Keratinocyte (primary cell): ENCODE measurements at places on chromosomes 1 and 21.
A peak's percentile ranks its signal among the peaks of the same experiment; 100 is the strongest.

GRCh38 chr1:244369256-244370057 is 82.3 kb downstream of the ADSS2 start:
- DNase-seq = peak; percentile 30

DNA sequence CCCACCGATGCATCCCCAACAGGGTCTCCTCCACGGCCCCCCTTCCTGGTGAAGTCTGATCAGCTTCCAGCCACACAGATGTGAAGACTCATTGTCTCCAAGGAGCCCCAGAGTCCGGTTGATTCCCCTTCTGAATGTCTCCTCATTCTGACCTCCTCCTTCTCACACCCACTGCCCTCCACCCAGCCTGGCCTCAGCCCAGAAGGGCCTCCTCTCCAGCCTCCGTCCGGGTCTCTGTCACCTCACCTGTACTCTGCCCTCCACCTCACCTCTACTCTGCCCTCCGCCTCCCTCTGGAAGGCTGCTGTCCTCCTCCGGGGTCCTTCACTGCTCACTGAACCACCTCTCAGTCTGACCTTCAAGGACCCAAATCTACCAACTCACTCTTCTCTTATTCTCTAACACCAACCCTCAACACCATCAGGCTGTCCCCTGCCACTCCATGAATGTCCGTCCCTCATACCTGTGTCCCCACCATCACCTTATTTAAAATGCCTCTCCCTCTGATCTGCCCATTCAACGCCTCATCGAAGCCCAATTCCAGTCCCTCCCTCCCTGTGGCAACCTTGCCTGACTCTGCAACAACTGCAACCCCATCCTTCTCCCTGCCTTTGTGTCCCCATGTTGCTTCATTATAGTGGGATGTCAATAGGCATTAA is 201.2 kb downstream of the TOMM20 start:
- no peak for DNase-seq

GRCh38 chr1:195788721-195789120 is 819.5 kb downstream of the KCNT2 start:
- DNase-seq = no peak

- DNase-seq = no peak
These were observed 1560.3 kb downstream of the MRPL39 start for GRCh38 chr21:24046829-24047443.

DNA sequence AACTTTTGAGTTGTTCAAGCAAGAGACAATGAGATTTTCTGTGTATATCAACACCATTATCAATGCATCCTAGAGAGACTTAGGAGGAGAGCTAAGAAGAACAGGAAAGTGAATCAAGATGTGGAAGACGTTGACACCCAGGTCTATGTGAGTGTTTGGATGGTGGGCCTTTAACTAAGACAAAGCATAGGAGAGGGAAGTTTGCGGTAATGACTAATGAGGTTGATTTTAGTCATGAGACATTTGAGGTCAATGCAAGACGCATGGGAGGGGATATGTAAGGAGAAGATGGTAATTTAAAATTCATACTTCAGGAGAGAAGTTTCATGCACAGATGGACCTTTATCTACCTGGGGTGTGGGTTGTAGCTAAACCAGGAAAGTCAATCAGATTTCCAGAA is 269.6 kb downstream of the VAV3 start:
- no peak for DNase-seq

- DNase-seq = no peak
These were observed 30.1 kb downstream of the SLC1A7 start for GRCh38 chr1:53112271-53112774.

DNA sequence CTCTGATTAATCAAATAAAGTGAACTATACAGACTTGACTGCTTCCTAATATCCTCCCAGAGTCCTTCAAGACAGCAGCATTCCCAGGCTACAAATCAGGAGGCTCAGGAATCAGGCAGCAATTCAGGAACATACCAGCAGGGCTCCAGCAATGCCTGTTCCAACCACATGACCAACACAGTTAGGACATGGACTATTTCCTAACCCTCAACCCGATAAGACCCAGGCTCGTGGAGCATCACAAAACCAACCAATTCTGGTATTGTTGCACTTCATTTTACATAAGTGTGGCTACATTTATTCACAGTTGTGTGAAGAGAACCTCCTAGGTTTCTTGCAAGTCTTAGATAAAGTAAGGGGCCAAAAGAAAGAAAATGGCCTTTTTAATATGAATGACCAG is 546.2 kb upstream of the ADGRL2 start:
- no peak for DNase-seq

DNA sequence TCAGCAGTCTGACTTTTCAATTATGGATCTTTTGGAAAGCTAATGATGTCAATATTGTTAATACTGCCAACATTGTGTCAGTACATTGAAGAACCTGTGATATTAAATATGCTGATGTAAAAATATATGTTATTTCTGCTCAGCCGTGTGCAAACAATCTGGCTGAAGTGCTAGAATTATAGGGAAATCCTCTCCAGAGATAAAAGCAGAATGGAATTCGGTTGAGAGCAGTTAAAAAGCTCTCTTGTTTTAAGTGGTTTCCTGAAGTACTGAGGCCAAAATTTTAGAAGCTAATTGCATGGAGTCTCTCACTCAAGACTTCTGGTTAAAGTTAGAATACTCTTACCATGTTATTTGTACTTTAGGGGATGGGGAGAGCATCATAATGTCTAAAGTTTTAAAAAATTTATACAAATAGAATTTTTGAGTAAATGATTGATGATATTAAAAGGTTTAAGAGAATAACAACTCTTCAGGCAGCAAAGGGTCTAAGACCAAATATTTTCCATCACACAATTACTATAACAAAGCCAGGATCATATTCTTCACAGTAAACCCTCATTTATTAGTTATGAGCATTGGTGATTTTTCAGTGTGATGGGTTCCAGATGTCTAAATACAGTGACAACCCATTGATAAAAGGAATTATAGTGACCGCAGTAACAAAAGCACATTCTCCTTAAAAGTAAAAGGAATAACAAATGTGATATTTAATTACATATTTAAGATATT is 834.2 kb upstream of the CXADR start:
- no peak for DNase-seq

DNA sequence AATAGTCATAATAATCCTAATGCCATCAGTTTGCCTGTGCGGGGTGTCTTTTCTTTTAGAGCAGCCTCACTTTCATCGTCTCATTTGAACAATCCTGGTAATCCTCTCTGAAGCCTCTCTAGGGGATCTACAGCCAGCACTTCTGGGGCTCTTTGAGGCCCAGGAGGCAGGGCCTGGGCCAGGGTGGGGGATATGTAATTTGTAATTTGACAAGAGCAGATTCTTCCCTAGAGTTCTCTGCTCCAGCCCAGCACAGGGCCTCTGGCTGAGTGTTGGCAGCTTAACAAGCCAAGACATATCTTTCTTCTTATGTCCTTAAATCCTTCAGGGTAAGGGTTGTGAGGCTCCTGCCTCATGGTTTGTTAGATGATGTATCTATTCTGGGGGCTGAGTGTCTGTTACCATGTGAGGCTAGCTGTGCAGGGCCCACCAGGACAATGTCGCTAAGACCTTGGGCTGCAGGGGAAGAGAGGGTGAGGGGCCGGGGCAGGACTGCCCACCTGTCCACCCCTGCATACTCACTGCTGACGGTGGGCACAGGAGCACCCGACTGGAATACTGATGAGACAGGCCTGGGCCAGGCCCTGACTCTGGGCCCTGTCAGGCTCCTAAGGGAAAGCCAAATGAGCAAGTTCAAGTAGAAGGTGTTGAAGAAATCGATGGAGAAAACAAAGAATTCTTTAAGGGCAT is 45.3 kb upstream of the PARP1 start:
- no peak for DNase-seq

- DNase-seq = no peak
These were observed 177.0 kb downstream of the HS2ST1 start for GRCh38 chr1:87091425-87091824.

- DNase-seq = no peak
These were observed 60.0 kb downstream of the LTN1 start for GRCh38 chr21:28932717-28933116.

DNA sequence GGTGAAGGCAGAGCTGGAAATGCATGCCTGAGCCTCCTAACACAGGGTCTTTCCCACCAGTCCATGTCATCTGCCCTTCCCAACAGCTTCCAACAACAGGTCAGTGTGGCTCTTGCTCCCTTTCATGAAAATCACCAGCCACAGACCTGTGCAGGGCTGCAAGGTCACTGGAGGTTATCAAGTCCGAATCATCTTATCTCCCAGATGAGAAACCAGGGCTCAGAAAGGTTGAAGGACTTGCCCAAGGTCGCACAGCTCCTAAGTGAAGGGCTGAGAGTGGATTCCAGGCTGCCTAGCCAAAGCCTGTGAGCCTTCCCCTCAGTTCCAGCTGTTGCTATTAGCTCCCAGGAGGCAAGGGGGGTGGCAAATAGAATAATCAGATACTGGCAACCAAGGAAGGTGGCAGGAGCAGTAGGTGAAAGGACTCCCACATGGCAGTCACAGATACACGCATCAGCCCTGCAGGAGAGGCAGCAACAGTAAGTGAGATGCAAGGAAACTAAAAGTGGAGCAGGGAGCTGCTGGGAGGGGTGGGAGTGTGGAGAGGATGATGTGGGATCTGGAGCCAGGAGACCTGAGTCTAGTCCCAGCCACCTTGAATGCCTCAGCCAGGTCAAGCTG is 74.2 kb downstream of the SSBP3 start:
- no peak for DNase-seq

GRCh38 chr1:19462781-19463503 is 22.4 kb downstream of the CAPZB start:
- DNase-seq = no peak

GRCh38 chr1:3062616-3063378 is 6.2 kb upstream of the PRDM16 start:
- DNase-seq = no peak

GRCh38 chr1:31872658-31873636 is 57.1 kb upstream of the SPOCD1 start:
- DNase-seq = no peak

DNA sequence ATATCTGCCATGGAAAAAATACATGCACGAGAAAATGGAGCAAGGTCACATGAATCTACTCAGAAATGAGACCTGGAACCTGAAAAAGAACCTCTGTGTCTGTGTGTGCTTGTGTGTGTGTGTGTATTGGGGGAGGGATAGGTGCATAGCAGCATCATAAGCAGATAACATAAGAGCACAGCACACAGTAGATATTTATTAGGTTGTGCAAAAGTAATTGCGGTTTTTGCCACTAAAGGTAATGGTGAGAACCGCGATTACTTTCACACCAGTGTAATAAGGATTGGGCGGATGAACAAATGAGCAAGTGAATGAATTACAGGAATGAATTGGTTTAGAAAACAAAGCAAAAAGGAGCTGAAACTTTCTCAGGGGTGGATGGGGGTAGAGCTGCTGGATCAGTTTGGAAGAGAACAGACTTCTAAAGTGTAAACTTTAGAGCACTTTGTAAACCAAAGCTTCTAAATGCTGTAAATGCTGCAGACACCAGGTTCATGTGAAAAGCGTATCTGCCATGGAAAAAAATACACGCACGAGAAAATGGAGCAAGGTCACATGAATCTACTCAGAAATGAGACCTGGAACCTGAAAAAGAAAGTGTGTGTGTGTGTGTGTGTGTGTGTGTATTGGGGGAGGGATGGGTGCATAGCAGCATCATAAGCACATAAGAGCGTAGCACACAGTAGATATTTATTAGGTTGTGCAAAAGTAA is 156.9 kb downstream of the TOMM20 start:
- no peak for DNase-seq

GRCh38 chr1:99648107-99648506 is 2.2 kb downstream of the PALMD start:
- no peak for DNase-seq

GRCh38 chr1:85062425-85063026 is 14.2 kb upstream of the MCOLN3 start:
- DNase-seq = no peak

GRCh38 chr1:58786184-58786926 is 2.5 kb upstream of the JUN start:
- no peak for DNase-seq

DNA sequence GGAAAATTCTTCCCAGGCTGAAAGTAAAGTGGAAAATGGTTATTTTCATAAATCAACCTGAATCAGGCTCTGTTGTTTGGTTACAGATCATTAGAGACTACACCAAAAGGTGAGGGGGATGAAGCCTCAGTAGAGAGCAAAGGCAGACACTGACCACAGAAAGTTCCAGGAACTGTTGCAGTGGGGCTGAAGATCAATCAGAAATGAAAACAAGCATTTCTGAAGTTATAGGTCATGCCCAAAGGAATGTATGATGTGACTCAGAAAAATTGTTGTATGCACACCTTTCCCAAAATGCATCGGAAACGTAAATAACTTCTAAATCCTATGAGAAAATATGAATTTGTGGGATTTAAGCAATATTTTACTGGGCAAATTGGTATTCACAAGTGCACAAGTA is 63.3 kb downstream of the FYB2 start:
- DNase-seq = no peak

DNA sequence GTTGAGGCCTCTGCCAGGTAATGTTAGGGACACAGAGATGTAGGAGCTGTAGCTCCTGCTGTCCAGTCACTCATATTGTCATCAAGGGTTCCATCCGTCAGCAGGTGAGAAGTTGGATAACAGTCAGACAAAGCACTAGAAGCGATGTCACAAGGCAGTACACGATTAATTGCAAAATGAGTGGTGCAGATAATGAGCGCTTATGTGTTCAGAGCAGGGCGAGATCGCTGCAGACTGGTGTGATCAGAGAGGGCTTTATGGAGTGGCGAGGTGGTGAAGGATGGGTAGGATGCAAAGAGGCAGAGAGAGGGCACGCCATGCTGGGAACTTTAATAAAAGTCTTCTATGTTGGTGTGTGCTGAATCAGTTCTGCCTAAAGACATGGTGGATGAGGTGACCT is 8.8 kb downstream of the TMCC2 start:
- no peak for DNase-seq

DNA sequence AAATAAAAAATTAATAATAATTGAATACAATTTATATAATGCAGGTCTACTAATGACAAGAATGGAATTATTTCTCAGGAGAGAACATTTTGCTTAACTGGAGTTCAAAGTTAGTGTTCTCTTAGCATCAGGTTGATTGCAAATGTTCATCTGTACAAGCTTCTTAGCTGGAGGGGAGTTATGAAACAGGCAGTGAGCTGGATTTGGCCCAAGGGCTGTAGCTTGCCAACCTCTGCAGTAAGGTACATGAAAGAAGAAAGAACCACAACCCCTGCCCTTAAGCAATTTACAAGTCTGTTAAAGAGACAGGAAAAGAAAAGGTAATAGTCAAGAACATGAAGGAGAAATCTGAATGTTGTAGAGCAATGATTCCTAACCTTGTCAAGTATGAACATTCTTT is 17.0 kb downstream of the LPGAT1 start:
- DNase-seq = no peak

DNA sequence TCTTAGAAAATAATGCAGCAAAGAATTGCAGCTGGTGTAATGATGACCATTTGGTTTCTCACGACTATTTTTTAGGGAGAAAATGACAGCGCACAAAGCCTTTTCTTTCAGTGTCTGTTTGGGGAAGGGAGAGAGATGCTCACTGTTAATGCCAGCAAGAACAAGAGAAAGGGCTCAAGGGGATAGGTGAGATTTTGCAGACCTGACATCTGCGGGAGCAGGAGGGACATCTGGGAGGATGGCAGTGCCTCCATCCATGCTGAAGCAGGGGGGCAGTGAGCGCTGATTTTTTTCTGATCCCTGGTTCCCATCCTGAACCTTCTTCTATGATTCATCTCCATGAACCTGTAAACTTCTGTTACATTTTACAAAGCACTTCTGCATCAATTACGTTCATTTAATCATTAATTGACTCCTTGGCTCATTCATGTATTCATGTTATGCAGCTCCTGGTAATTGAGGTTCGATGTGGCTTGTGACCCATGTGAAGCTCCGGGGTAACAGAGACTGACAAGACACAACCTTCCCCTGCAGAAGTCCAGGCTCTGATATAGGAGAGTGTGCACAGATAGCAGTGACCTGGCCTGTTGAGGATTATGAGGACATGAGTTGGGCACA is 595.3 kb downstream of the PTPRU start:
- no peak for DNase-seq
